Stimulated activated CD8-positive, alpha-beta memory T cell treated with anti-CD3 and anti-CD28 coated beads, Interleukin-7, amount 100 ng/mL, for 24 hours (primary cell): ENCODE measurements at places on chromosomes 7 and 10.

DNA sequence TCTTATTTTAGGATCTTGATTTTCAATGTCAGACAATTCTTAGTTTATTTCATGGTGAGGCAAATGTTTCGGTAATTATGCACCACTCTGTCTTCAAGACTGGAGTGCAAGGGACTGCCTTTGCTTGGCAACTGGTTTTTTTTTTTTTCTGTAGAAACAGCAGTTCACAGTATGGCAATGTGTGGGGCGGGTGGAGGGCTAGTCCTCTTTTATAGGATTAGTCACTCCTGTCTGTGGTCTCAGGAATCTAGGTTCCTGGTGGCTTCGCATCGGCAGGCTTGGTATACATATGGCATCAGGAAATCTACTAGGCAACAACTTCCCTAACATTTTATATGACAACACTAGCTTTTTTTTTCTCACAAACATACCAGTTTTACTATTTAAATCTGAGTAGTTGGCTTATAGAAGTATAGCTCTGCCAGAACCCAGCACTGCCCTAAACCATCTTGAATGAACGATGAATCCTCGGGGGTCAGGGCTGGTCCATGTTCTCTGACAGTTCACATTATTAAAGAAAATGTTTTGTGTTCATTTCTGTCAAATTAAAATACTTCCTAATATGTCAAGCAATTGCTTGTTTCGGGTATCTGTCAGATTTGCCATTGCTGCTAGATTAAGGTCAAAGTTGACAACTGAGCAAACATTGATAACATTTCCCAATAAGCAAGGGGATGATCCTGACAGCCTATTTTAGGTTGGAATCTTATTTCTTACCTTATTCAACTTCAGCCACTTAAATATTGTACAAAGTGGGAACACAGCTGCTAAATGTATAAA is 289.7 kb upstream of the VSTM2A start:
- no peak for DNase-seq

DNA sequence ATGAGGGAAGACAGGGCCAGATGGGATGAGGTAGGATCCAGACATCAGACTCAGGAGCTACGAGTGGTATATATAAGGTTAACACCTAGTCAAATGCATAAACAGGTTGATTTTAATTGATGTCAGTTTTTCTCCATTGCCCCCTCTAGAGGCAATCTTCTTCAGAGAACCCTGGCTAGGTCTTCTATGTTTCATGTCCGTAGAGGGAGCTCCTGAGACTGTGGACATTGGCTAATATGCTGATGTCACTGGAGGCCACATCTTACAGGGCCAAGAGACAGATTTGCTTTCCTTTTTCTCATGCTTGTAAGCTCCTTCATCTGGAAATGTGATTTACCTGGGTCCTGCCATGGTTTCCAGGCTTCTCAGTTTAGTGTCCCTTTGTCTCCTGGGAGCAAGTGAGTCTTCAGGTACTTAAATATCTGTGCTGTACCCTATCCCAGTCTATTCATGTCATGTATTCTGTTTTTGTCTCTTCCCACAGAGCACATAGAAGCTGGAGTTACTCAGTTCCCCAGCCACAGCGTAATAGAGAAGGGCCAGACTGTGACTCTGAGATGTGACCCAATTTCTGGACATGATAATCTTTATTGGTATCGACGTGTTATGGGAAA is 161.6 kb upstream of the PRSS1 start:
- no peak for DNase-seq

GRCh38 chr10:60288256-60288655 is 101.4 kb downstream of the ANK3 start:
- DNase-seq = no peak

DNA sequence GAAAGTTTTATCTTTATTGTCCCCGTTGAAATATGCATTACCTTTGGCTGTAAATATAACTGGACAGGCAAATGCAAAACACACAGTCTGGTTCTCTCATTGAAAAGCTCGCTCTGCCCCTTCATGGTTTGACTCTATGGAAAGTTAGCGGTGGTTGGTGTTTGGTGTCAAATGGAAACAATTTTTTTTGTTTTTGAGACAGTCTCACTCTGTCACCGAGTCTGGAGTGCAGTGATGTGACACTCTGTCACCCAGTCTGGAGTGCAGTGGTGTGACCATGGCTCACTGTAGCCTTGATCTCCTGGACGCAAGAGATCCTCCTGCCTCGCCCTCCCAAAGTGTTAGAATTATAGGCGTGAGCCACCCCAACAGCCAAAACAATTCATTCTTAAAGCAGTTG is 149.7 kb downstream of the LRRC4 start:
- DNase-seq = no peak

DNA sequence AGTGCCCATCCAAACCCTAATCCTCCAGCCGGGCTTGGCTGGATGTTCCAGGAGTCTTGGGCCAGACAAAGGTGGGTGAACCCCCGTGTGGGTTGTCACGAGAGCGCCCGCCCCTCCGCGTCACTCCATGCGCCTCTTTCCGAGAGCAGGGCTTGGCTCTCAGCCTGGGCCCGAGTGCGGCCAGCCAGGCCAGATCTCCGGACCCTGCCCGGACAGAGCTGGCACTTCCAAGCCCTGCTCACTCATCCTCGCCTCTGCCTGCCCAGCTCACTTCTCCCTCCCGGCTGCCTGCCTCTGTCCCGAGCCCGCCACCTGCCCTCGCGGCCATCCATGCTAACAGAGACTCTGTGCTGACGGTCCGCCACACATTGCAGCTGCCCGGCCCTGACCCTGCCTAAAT is 34.6 kb downstream of the AGAP3 start:
- DNase-seq = no peak

GRCh38 chr10:16011548-16011947 is 151.2 kb upstream of the MINDY3 start:
- DNase-seq = no peak

DNA sequence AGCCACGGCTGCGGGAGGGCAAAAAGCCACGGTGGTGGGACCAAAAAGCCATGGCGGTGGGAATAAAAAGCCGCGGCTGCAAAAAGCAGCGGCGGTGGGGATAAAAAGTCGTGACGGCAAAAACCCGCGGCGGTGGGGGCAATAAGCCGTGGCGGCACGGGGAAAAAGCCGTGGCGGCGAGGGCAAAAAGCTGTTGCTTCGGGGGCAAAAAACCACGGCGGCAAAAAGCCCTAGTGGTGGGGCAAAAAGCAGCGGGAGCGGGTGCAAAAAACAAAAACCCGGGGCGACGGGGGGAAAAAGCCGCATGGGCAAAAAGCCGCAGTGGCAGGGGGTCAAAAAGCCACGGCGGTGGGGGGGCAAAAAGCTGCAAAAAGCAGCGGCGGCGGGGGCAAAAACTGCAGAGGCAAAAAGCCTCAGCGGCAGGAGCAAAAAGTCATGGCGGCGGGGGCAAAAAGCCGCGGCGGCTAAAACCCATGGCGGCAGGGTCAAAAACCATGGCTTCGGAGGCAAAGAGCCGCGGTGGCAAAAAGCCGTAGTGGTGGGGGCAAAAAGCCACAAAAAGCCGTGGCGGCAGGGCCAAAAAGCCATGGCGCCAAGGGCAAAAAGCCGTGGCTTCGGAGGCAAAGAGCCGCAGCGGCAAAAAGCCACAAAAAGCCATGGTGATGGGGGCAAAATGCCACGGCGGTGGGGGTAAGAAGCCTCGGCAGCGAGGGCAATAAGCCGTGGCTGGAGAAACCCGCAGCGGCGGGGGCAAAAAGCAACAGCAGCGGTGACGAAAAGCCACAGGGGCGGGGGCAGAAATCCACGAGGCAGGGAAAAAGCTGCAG is 525.8 kb downstream of the ZNF33B start:
- no peak for DNase-seq

GRCh38 chr7:105672801-105673200 is 91.5 kb upstream of the EFCAB10 start:
- no peak for DNase-seq

GRCh38 chr10:74084955-74085354 is 65.7 kb downstream of the AP3M1 start:
- no peak for DNase-seq

DNA sequence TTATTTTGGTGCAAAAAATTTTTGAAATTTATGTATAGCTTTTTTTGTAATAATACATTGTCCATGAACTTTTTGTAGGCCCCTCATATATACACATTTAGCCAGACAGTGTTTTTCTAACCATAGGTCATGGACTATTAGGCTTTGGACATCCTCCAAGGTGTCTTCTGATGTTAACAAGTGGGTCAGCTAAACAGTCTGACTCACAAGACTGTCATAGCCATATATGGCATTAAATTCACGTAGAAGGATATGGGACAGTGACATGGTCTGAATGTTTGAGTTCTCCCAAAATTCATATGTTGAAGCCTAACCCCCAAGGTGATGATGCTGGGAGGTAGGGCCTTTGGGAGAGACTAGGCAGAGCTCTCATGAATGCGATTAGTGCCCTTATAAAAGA is 14.0 kb upstream of the NUB1 start:
- DNase-seq = no peak

GRCh38 chr7:121351682-121352081 is 22.9 kb downstream of the WNT16 start:
- DNase-seq = no peak

GRCh38 chr7:43612128-43612527 is 29.2 kb downstream of the STK17A start:
- no peak for DNase-seq

- DNase-seq = no peak
Measured at GRCh38 chr7:27579565-27579964, 83.1 kb downstream of the HIBADH start.

DNA sequence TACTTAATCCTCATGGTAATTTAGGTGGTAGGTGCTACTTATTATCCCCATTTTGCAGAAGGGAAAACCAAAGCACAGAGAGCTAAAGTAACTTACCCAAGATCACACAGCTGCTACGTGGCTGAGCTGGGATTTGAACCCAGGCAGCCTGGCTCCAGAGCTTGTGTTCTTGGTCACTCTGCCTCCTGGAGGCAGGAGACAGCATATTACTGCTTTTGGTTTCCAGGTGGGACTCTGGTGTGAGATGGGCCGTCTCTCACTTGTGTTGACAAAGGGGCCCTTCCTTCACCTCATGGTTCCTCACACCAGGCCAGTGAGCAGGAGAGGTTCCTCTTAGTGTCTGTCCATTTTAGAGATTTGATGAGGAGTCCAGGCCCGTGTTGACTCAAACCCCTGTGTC is 79.8 kb upstream of the PPIF start:
- DNase-seq = no peak

DNA sequence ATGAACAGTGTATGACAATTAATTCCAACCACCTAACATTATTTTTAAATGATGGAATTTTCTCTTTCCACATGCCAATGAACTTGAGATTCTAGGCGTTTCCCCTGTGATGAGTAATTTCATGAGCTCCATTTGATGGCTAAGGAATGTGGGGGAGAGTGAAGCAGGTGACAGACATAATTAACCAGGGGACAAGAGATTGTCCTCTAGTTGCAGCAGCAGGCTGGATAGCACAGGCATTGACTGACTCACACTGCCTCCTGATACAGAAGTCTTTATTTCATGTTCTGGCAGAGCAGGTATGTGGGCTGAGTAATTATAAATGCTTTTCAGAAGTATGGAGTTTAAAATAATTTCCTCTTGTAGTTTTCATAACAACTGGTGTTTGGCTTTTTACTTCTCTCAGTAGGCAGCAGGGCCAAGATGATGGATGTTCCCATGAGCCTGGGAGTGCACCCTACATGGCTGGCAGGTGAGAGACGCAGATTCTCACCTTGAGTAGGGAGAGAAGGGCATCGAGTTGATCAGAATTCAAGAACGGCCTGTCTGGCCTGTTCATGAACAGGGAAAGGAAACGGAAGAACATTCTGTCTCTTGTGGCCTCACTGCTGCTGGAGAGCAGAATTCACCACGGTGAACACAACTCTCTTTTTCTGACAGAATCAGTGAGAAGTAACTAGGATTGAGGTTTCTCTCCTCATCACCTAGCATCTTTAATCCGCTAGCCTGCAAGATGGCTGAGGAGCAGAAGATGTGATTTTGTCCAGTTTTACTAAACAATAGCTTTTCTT is 118.8 kb downstream of the AOAH start:
- no peak for DNase-seq

DNA sequence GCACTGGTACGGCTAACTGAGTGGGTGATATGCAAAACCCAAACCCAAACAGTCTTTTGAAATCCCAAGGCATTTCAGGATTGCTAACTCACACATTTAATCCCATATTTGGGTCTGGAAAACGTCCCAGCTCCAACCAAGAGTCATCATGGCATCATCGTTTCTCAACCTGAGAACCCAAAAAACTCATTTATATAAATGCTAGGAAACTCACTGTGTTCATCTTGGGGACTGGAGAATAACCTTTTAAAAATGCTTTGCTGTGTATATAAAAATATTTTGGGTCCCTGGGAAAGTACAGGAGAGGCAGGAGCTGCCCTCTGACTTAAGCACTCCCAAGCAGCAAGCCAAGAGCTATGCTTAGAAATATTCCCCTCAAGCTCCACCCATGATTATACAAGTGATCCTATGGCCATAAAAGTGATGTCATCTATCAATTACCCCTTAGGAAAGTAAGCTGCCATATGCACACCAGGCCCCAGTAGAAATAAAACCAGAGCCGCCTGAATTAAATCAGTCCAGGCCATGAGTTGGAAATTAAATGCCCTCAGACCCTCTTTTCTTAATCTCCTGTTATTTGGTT is 352.1 kb downstream of the FRMD4A start:
- no peak for DNase-seq

DNA sequence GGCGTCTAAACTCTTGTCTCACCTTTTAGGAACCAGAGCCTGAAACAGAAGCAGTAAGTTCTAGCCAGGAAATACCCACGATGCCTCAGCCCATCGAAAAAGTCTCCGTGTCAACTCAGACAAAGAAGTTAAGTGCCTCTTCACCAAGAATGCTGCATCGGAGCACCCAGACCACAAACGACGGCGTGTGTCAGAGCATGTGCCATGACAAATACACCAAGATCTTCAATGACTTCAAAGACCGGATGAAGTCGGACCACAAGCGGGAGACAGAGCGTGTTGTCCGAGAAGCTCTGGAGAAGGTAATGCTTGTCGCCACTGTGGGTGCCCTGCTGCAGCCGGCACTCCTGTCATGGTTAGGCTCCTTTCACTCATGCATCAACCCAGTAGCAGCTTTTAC is 113.1 kb downstream of the ZMYND11 start:
- no peak for DNase-seq

- DNase-seq = no peak
Measured at GRCh38 chr10:80463868-80464267, 9.8 kb downstream of the TSPAN14 start.

GRCh38 chr10:19929506-19930140 is 113.4 kb downstream of the PLXDC2 start:
- DNase-seq = no peak

GRCh38 chr7:44698046-44698580 is 50.5 kb upstream of the ZMIZ2 start:
- no peak for DNase-seq

- no peak for DNase-seq
Measured at GRCh38 chr7:137890449-137890921, 43.7 kb upstream of the DGKI start.
